ENCODE measurements at places on chromosomes 13 and 19. TPM values are rescaled to one million over a fixed set of nuclear protein-coding genes. Genes with fewer than 3 reads are reported as not detected.

- no peaks in the 10 kb centered on the region for H3K4me1 ChIP-seq
- no peak overlapping the region for H3K27ac ChIP-seq
- no peaks in the 10 kb centered on the region for H3K36me3 ChIP-seq
- DNase-seq, result no peak
- no peak overlapping the region for H3K4me3 ChIP-seq
- no peaks in the 10 kb centered on the region for H3K27me3 ChIP-seq
Measured at GRCh38 chr13:73388586-73388985, 329.8 kb downstream of the KLF5 start.

DNA sequence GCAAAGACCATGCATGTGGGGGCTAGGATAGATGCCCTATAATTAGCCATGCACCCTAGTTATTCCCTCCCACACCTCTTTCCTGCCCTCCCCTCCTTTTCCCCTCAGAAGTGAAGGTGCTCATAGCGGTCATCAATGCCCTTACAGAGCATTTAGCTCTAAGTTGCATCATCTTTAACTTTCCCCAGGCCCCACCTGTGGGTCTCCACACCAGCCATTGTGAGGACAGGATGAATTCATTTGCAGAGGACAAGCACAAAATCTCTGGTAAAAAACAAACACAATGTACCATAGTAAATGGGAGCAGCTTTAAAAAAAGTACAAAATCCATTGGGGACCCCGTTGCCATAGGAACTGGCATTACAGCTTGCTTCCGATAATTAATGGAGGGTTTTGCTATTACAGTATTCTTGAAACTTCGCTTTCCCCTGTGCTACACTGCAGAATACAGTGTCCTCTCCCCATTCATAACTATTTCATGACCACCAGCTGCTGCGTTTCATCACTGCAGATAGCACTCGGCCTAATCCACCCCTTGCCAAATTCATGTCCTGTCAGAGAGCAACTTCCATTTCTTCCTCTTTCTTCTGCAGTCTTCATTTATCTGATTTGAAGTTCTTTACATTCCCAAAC is 110.5 kb downstream of the ZDHHC20 start:
- H3K27ac ChIP-seq, result no peak overlapping the region
- H3K36me3 ChIP-seq, result no peaks in the 10 kb centered on the region
- H3K4me1 ChIP-seq, result peaks cover 18% of the 10 kb centered on the region
- DNase-seq, result no peak
- H3K27me3 ChIP-seq, result no peaks in the 10 kb centered on the region

The GPR108 gene
- total RNA-seq, result 105 TPM

DNA sequence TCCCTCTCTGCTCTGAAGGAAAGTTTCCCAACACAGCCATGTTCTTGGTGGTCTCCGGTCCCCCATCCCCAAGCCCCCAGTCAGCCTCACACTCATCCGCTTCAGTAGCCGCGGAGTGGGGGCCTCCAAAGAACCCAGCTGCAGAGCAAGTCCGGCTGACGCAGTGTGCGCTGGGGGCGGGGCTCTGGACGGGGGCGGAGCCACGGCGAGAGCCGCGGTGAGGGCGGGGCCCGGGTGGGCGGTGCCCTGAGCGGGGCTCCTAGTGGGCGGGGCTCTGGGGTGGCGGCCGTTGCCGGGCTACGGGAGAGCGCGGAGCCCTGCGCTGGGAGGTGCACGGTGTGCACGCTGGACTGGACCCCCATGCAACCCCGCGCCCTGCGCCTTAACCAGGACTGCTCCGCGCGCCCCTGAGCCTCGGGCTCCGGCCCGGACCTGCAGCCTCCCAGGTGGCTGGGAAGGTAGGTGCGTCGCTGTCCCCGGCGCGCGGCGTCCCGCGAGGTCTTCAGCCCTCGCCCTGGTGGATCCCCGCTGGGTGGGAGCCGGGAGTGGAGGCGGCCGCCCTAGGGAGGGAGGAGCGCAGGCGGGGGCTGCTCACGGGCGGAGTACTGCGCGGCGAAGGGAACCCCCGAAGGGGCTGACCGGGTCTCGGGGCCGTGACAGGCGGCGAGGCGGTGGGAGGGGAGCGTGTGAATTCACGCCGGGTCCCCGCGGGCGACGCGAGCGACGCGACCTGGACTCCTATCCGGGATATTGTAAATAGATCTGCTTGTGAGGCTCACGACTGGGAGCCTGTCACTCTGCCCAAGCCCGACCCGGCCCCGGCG is 9.1 kb downstream of the TNFRSF19 start:
- peaks cover 26% of the 10 kb centered on the region for H3K4me1 ChIP-seq
- peak overlapping the region; percentile 76 for H3K4me3 ChIP-seq
- DNase-seq, result peak; percentile 94
- H3K36me3 ChIP-seq, result peaks cover 2% of the 10 kb centered on the region

DNA sequence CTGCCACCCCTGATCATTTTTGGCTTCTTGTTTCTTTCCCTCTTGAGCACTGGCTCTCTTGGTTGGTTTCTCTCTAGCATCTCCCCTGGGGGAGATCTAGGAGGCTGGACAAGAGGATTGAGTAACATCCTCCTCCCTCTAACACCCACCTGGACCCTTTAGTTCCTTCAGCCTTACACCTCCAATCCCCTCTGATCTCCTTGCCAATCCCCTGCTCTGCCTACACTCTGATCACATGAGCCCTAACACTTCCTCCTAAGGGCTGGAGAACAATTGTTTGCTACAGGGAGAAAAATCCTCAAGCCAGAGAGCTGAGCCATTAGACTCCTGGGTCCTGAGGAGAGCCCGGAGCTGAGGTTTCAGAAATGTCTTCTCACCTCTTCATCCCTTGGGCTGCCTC is 65.9 kb upstream of the ADGRL1 start:
- peaks cover 8% of the 10 kb centered on the region for H3K36me3 ChIP-seq
- H3K4me3 ChIP-seq, result no peak overlapping the region
- no peak for DNase-seq
- H3K27ac ChIP-seq, result no peak overlapping the region

DNA sequence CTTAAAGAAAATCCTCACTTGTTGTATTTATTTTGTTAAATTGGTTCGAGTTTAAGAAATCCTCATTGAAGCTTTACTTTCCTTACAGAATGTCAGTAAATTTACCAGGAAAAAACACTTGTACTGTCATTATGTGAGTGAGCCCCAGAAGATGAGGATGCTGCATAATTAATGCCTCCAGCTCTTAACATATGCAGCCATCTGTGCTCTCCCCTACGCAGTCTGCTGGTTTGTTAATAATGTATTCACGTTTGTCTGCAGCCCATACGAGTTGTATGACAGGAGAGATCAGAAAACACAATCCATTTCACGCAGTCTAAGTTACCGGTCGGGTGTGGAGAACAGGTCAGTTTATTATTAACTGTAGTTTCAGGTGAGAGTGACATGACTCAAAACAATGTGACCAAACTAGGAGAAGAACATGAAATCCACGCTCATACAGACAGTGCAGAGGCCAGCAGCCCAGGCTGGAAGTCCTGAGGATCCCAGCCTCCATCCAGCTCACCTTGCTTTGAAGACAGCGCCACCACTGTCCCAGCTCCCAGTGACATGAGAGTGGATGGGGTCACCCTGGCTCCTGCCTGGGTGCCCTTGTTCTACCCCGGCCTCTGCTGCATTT is 19.8 kb upstream of the ATP11A start:
- no peaks in the 10 kb centered on the region for H3K36me3 ChIP-seq
- no peak for DNase-seq
- no peaks in the 10 kb centered on the region for H3K27me3 ChIP-seq
- no peak overlapping the region for H3K27ac ChIP-seq
- H3K4me1 ChIP-seq, result peaks cover 14% of the 10 kb centered on the region

DNA sequence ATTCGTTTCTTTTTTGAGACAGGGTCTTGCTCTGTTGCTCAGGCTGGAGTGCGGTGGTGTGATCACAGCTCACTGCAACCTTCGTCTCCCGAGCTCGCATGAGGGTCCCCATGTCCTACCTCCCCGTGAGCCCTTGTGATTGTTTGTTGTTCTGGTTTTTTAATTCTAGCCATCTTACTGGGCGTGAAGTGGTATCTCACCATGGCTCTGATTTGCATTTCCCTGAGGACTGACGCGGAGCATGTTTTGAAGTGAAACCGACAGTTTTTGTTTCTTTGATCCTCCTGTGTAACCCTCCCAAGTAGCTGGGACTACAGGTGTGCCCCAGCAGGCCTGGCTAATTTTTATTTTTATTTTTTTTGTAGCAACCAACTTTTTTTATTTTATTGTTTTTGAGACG is 21.7 kb downstream of the GNG7 start:
- no peak overlapping the region for H3K4me3 ChIP-seq
- H3K36me3 ChIP-seq, result no peaks in the 10 kb centered on the region
- no peak overlapping the region for H3K27ac ChIP-seq
- no peaks in the 10 kb centered on the region for H3K4me1 ChIP-seq

The PALM gene
- total RNA-seq, result not detected

The ZNF547 gene
- total RNA-seq, result 4.8 TPM

The LRFN3 gene
- 13.5 TPM for total RNA-seq

DNA sequence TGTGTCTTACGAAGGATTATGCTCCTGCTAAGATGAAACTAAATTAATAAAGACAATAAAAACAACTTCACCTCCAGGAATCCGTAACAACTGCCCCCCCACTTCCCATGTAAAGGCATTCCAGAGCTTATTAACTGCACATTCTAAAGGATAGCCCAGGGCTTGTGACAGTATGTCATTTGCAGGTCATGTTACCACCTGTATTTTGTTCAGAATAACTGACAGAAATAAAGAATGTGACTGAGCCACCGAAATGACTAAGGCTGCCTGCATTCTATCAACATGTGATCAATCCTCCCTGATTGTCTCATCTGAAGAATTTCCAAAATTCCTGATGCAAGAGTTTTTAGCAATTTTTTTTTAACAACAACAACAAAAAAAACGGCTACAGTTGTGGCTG is 117.2 kb downstream of the MIPEP start:
- DNase-seq, result no peak
- no peak overlapping the region for H3K4me3 ChIP-seq
- no peaks in the 10 kb centered on the region for H3K36me3 ChIP-seq
- no peaks in the 10 kb centered on the region for H3K27me3 ChIP-seq

The NMRK2 gene
- not detected for total RNA-seq

GRCh38 chr13:87147076-87147475 is 524.1 kb upstream of the SLITRK5 start:
- no peak for DNase-seq
- H3K4me3 ChIP-seq, result no peak overlapping the region
- no peaks in the 10 kb centered on the region for H3K4me1 ChIP-seq
- no peaks in the 10 kb centered on the region for H3K36me3 ChIP-seq
- H3K27ac ChIP-seq, result no peak overlapping the region

DNA sequence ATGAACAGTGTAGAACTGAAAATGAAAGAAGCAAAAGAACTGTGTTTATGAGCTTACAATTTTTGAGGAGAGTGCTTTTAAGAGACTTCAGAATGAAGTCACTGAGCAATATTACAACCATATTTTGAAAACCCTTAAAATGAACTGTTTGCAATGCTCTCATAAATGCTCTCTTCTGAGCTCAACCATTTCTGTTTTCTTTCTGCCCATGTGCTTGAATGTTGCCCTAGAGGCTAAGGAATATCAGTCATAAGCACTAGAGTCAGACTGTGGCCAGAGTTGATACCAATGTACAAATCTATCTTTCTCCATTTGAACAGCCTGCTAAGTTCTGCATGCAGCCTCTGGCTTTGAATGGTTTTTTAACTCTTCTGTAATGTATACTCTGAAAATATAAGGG is 1092.8 kb downstream of the PCDH9 start:
- H3K36me3 ChIP-seq, result no peaks in the 10 kb centered on the region
- no peaks in the 10 kb centered on the region for H3K4me1 ChIP-seq
- no peak for DNase-seq
- H3K27ac ChIP-seq, result no peak overlapping the region
- H3K27me3 ChIP-seq, result no peaks in the 10 kb centered on the region

DNA sequence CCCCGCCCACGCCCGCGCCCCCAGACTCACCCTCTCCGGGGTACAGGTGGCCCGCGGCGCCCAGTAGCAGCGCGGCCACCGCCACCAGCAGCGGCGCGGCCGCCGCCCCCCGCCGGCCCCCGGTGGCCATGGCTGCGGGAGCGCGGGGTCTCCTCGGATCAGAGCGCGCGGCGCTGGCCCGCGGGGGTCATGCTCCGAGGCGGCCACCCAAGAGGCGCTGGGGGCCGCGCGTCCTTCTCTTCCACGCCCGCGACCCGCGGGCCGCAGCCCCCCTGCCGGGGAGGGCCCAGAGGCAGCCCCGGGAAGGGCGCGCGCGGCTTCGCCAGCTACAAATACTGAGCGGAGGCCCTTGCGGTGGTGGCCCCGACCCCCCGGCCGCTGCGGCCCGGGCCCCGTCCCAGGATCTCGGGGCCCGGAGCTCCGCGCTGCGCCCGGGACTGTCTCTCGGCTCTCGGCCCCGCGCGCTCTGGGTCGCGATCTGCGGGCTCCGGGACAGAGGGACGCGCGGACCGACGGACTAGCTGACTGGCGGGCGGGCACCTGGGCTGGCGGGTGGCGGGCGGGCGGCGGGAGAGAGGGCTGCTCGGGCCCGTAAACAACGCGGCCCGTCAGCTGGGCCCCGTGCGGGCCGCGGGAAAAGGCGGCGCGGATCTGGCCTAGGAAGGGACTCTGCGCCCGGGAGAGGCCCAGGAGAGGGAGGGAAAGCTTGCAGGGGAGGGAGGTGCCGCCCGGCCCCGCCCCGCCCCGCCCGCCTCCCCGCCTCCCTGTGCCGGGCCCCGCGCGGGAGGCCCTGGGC is at the start of gene INSR:
Gene INSR (minus strand): TSS at position 653 of the 796 bp plus-strand sequence. CDS start 523 bp downstream, at position 130.
- H3K4me3 ChIP-seq, result peak within 1 kb of the TSS; percentile 66
- no peaks in the 10 kb centered on the region for H3K36me3 ChIP-seq
- no peak within 1 kb of the TSS for H3K27ac ChIP-seq
- DNase-seq, result peak; percentile 57

- H3K4me1 ChIP-seq, result no peaks in the 10 kb centered on the region
- no peak overlapping the region for H3K27ac ChIP-seq
- no peak for DNase-seq
- H3K36me3 ChIP-seq, result no peaks in the 10 kb centered on the region
- H3K27me3 ChIP-seq, result no peaks in the 10 kb centered on the region
Measured at GRCh38 chr13:71751073-71751472, 115.9 kb downstream of the DACH1 start.

GRCh38 chr19:45498411-45499195 is at the start of gene PPM1N:
PPM1N (plus strand) TSS chr19:45498443; CDS start chr19:45498473, 30 bp downstream.
- H3K4me3 ChIP-seq, result peak within 1 kb of the TSS; percentile 81
- DNase-seq, result peak; percentile 72
- peaks cover 52% of the 10 kb centered on the region for H3K4me1 ChIP-seq
- H3K36me3 ChIP-seq, result peaks cover 7% of the 10 kb centered on the region
- peak within 1 kb of the TSS; percentile 45 for H3K27ac ChIP-seq

The ZNF30 gene
- total RNA-seq, result 2.8 TPM

DNA sequence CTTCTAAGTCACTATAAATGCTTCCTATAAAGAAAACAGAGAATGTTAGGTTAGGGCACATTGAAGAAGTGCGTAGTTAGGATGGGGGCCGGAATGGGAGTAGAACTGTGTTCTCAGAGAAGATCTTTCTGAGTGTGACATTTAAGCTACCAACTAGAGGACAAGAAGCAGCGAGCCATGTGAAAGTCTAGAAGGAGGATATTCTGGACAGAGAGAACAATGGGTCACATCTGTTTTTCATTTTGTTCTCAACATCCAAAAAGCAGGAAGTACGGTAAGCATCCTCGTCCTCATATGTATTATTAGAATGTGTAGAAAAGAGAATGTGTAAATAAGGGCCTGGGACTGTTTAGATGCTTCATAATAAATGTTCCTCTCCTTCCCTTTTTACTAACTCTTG is 44.5 kb upstream of the PARP4 start:
- no peak overlapping the region for H3K27ac ChIP-seq
- H3K27me3 ChIP-seq, result peaks cover 44% of the 10 kb centered on the region
- no peak for DNase-seq
- no peaks in the 10 kb centered on the region for H3K36me3 ChIP-seq

The DKKL1 gene
- not detected for total RNA-seq

- H3K36me3 ChIP-seq, result no peaks in the 10 kb centered on the region
- H3K27ac ChIP-seq, result no peak overlapping the region
- H3K27me3 ChIP-seq, result no peaks in the 10 kb centered on the region
- no peaks in the 10 kb centered on the region for H3K4me1 ChIP-seq
- no peak overlapping the region for H3K4me3 ChIP-seq
Measured at GRCh38 chr13:37709318-37709717, 110.8 kb upstream of the POSTN start.

The TEX101 gene
- not detected for total RNA-seq

Measured in activated CD4-positive, alpha-beta memory T cell treated with anti-CD3 and anti-CD28 coated beads, Interleukin-2, amount 10 ng/mL, durations not matched to agents 7 days and 5 days (primary cell).